Heart left ventricle (tissue), 16 donors: ENCODE measurements at places on chromosomes 7 and 10.

DNA sequence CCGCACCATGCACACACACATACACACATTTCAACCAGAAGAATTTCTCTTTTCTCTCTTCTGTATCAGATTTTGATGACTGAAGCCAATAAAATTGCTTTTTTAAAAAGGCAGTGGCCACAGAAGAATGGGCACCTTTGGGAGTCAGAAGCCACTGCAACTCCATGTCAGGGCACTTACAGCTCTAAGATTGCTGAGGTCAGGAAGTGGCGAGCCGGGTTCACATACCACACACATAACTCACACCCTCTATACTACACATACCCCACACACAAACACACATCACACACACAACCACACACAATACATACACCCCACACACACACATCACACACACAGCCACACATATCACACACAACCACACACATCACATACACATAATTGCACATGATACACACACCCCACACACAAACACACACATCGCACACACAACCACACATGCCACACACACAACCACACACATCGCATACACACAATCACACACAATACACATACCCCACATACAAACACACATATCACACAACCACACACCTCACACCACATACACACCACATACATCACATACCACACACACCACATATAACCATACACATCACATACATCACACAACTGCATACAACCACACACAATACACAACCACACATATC, 31.2 kb downstream of the GPRIN2 start:
- peaks cover 3% of the 10 kb centered on the region for H3K27me3 ChIP-seq
- H3K4me3 ChIP-seq = no peak overlapping the region
- H3K36me3 ChIP-seq = no peaks in the 10 kb centered on the region
- no peak overlapping the region for H3K27ac ChIP-seq
- DNase-seq = no peak
- H3K4me1 ChIP-seq = peaks cover 7% of the 10 kb centered on the region

GRCh38 chr7:7859411-7859810, 109.2 kb upstream of the GLCCI1 start:
- H3K4me1 ChIP-seq = peaks cover 24% of the 10 kb centered on the region
- no peak for DNase-seq
- no peaks in the 10 kb centered on the region for H3K27me3 ChIP-seq
- no peaks in the 10 kb centered on the region for H3K36me3 ChIP-seq
- no peak overlapping the region for H3K27ac ChIP-seq
- no peak overlapping the region for H3K4me3 ChIP-seq

- H3K36me3 ChIP-seq = no peaks in the 10 kb centered on the region
- H3K27ac ChIP-seq = no peak overlapping the region
- peaks cover 32% of the 10 kb centered on the region for H3K27me3 ChIP-seq
- no peak overlapping the region for H3K4me3 ChIP-seq
- DNase-seq = no peak
These were observed 1.1 kb upstream of the TMEM130 start for GRCh38 chr7:98870807-98871491.

DNA sequence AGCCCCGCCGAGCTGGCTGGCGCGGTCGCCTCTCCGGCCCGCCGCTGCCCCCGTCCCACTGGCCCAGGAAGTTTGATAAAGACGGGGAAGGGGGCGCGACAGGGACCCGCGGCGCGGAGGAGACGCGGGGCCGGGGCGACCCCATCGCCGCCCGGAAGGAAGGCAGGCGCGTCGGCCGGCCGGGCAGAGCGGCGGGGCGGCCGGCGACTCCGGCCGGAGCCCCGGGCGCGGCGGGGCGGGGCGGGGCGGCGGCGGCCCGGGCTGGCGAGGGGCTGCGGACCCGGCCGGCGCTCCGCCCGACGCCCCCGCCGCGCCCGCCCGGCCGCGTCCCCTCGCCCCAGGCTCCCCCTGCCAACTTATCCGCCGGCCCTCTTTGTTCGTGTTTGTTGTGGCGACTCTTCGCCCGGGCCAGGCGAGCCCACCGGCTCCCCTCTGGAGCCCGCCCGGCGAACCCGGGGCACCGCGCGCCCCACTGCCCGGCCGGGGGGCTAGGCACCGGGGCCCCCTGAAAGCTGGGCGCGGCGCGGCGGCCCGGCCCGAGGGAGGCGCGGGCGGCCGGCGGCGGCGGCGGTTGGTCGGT, 571 bp downstream of the KDM7A start:
- H3K27me3 ChIP-seq = no peaks in the 10 kb centered on the region
- no peaks in the 10 kb centered on the region for H3K36me3 ChIP-seq
- H3K4me3 ChIP-seq = peak overlapping the region; percentile 80
- DNase-seq = peak; percentile 30
- peak overlapping the region; percentile 99 for H3K27ac ChIP-seq
- H3K4me1 ChIP-seq = peaks cover 19% of the 10 kb centered on the region

GRCh38 chr10:51008346-51008745, 65.9 kb upstream of the PRKG1 start:
- no peak overlapping the region for H3K27ac ChIP-seq
- DNase-seq = no peak
- no peaks in the 10 kb centered on the region for H3K36me3 ChIP-seq
- H3K27me3 ChIP-seq = no peaks in the 10 kb centered on the region
- H3K4me1 ChIP-seq = no peaks in the 10 kb centered on the region
- no peak overlapping the region for H3K4me3 ChIP-seq

- no peak for DNase-seq
- H3K27ac ChIP-seq = no peak overlapping the region
- H3K27me3 ChIP-seq = no peaks in the 10 kb centered on the region
- H3K4me3 ChIP-seq = no peak overlapping the region
- no peaks in the 10 kb centered on the region for H3K4me1 ChIP-seq
- H3K36me3 ChIP-seq = no peaks in the 10 kb centered on the region
These were observed 11.9 kb downstream of the LRRC4 start for GRCh38 chr7:128019288-128019687.

DNA sequence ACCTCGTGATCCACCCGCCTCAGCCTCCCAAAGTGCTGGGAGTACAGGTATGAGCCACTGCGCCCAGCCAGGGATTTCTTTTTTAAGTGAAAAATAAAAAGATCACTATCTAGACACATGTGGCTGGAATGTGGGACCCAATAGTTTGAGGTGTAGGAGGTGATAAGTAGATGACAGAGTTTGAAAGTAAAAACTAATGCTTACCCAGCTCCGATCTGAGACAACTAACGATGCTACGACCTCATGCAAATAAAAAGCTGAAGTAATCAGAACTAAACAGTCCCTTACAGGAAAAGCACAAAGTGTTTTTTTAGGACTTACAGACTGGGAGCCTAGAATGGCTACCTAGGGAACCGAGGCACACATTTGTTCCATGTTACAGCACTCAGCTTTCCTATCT, 23.0 kb downstream of the PCGF6 start:
- DNase-seq = no peak
- no peaks in the 10 kb centered on the region for H3K4me1 ChIP-seq
- H3K27me3 ChIP-seq = no peaks in the 10 kb centered on the region
- no peak overlapping the region for H3K27ac ChIP-seq
- no peak overlapping the region for H3K4me3 ChIP-seq
- peaks cover 2% of the 10 kb centered on the region for H3K36me3 ChIP-seq

- no peak overlapping the region for H3K4me3 ChIP-seq
- H3K36me3 ChIP-seq = no peaks in the 10 kb centered on the region
- no peak for DNase-seq
- H3K27ac ChIP-seq = no peak overlapping the region
- H3K4me1 ChIP-seq = no peaks in the 10 kb centered on the region
These were observed 23.2 kb downstream of the PILRA start for GRCh38 chr7:100396421-100396982.

DNA sequence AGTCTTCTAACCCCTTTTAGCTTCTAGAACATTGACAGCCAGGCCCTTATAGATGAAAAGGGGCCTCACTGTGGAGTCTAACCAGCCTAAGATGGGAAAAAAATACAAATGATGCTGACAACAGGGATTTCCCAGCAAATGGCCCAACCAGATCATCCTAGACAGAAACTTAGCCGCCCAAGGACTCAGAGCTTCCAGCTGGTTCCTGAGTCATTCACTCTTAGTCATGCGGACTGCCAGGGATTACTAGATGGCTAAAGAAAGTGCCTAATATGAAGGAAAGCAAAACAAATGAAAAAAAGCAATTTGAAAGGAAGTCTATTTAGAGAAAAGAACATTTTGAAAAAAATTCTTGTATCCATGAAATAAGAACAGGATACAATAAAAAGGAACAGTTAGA, 23.7 kb downstream of the TSPAN14 start:
- H3K36me3 ChIP-seq = no peaks in the 10 kb centered on the region
- no peak overlapping the region for H3K4me3 ChIP-seq
- peaks cover 38% of the 10 kb centered on the region for H3K4me1 ChIP-seq
- no peak overlapping the region for H3K27ac ChIP-seq
- H3K27me3 ChIP-seq = no peaks in the 10 kb centered on the region

GRCh38 chr10:93138113-93138870, 64.6 kb downstream of the CYP26A1 start:
- H3K4me3 ChIP-seq = no peak overlapping the region
- no peak overlapping the region for H3K27ac ChIP-seq
- H3K36me3 ChIP-seq = no peaks in the 10 kb centered on the region
- H3K27me3 ChIP-seq = no peaks in the 10 kb centered on the region
- DNase-seq = no peak

DNA sequence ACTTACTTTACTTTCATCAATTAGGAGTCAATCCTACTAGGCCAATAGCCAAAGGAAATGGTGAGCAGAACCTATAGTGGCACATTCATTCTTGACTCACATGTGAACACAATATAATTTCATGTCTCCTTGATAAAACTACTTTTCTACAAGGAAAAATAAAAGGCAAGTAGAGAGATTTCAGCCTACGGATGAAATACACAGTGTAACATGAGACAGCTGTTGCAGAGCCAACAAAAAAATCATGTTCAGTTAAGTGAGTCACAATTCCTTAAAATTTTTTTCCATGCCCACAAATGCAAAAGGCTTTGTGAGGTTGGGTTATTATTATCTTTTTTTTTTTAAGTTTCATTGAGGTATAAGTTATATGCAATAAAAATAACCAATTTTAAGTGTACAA, 54.8 kb downstream of the GPR141 start:
- H3K4me3 ChIP-seq = no peak overlapping the region
- H3K4me1 ChIP-seq = no peaks in the 10 kb centered on the region
- H3K27ac ChIP-seq = no peak overlapping the region
- DNase-seq = no peak
- H3K27me3 ChIP-seq = no peaks in the 10 kb centered on the region

GRCh38 chr7:157757776-157758467, 421.1 kb downstream of the DNAJB6 start:
- no peak for DNase-seq
- H3K27me3 ChIP-seq = no peaks in the 10 kb centered on the region
- no peaks in the 10 kb centered on the region for H3K36me3 ChIP-seq
- H3K4me3 ChIP-seq = no peak overlapping the region

DNA sequence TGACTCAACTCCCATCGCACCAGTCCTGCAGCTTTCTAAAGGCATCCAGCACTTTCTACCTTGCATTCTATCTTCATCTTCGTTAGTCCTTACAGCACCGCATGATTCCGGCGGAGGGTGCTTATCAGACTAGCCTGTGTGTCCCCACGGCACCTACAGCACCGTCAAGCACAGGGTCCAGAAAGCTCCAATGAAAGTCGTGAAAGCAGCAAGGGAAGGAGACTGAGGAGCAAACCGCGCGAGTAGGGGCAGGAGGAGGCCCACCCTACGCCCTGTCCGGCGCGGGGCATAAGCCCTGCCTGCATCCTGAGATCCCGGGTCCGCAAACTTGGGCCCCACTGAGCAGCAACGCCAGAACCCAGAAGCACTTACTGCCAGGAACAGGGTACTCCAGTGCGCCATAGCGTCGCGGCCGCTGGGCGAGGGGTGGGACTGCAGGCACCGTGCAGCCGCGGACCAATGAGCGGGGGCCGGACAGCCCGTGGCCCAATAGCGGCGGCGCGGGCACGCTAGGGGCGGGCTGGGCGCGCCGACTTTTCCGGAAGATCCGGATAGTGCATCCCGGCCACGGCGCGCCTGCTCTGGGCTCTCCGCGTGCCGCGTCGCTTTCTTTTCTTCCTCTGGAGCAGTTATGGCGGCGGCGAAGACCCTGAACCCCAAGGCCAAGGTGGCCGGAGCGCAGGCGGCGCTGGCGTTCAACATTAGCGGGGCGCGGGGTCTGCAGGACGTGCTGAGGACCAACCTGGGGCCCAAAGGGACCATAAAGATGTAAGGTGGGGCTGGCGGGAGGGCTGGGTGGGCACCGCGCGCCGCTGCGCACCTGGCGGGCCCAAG, 122.1 kb upstream of the VKORC1L1 start:
- H3K27ac ChIP-seq = peak overlapping the region; percentile 82
- H3K27me3 ChIP-seq = no peaks in the 10 kb centered on the region
- peaks cover 16% of the 10 kb centered on the region for H3K4me1 ChIP-seq
- H3K36me3 ChIP-seq = peaks cover 27% of the 10 kb centered on the region
- peak overlapping the region; percentile 90 for H3K4me3 ChIP-seq

DNA sequence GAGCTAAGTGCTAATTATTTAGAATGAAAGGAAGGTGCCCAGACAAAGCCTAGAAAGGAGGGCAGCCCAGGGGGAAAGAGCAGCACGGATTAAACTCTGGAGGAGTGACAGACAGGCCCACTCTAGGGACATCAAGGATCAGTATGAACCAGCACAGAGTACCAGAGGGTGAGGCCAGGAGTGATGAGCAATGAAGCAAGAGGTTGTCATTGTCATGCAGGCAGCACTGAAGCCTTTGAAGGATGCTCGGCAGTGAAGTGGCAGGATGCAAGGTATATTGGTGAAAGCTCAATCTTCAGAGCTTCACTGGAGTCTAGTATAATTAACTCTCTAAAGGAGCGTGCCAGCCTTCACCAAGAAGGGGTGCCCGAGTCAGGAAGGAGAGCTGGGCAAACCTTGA, 112.0 kb upstream of the INHBA start:
- no peaks in the 10 kb centered on the region for H3K4me1 ChIP-seq
- no peak for DNase-seq
- H3K36me3 ChIP-seq = no peaks in the 10 kb centered on the region
- no peak overlapping the region for H3K27ac ChIP-seq

DNA sequence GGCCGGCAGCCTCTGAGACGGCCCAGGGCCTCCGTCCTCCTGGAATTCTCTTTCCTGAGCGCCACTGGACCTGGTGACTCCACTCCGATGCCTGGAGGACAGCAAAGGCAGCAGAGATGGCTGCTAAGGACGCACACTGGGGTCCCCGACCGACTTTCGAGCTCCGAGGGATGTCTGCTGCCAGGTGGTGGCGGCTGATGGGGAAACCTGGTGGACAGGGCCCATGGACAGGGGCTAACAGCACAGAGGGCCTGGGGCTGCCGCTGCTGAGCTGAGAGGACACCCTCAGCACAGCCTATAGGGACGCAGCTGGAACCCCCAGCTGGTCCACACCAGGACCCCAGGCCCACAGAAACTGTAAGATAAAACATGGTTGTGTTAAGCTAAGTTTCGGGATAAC, 366.3 kb downstream of the DNAJB6 start:
- H3K27ac ChIP-seq = no peak overlapping the region
- no peaks in the 10 kb centered on the region for H3K4me1 ChIP-seq
- DNase-seq = no peak
- no peaks in the 10 kb centered on the region for H3K27me3 ChIP-seq

GRCh38 chr7:27250557-27251070, 8.0 kb downstream of the EVX1 start:
- no peaks in the 10 kb centered on the region for H3K36me3 ChIP-seq
- no peak overlapping the region for H3K27ac ChIP-seq
- H3K27me3 ChIP-seq = peaks cover 97% of the 10 kb centered on the region
- peaks cover 16% of the 10 kb centered on the region for H3K4me1 ChIP-seq
- DNase-seq = no peak
- H3K4me3 ChIP-seq = no peak overlapping the region
